ENCODE measurements at places on chromosomes 1 and 21.

DNA sequence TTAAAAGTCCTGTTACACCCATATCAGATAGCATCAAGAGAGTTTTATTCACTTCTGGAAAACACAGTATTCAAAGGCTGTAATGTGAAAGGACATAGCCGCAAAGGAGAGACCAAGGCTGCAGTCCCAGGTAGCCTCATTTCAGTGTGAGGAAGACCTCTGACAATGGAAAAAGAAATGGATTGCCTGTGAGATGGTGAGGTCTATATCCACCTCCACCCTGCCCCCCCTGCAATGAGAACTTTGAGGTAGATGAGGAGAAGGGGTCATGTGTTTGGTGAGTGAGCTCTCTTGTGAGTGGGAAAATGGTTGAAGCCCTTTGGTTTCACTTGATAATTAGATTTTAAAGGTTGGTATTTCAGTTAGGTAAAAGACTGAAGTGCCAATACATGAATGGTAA, 3.5 kb downstream of the MRPS6 start:
- DNase-seq: no peak

DNA sequence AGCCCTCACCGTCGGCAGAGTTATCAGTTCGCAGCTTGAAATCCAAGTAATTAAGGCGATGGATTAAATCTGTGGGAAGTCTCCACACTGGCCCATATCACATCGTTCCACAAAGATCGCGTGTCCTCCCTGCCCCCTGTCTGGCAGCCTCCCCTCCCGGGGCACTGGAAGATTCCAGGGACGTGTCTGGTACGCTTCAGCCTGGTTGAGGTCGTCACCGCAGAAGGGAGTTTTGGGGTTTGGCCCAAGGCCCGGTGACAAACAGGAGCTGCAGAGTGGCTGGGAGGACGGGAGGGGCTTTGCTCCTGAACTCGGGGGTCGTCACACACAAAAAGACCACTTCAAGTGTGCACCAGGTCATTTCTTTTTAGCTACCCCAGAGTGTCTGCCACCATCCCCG, 51.1 kb downstream of the PRDM16 start:
- DNase-seq: no peak

DNA sequence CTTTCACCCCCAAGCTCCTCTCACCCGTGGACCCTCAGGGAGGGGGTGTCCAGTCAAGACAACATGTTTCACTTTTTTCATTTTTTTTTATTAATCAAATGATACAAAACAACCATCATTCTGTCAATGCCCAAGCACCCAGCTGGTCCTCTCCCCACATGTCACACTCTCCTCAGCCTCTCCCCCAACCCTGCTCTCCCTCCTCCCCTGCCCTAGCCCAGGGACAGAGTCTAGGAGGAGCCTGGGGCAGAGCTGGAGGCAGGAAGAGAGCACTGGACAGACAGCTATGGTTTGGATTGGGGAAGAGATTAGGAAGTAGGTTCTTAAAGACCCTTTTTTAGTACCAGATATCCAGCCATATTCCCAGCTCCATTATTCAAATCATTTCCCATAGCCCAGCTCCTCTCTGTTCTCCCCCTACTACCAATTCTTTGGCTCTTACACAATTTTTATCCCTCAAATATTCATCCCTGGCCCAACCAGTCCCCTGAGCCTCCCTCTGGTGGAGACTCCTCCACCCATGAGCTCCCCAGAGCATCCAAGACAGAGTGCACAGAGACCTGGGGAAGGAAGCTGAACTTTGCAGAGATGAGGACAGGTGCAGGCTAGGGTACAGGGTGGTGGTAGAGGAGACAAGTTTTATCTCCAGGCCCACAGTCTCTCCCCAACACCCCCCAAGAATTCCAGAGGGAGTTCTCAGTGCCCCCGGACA, 1.4 kb upstream of the S100A16 start:
- peak; percentile 41 for DNase-seq

GRCh38 chr1:7299329-7299799, 471.7 kb upstream of the VAMP3 start:
- DNase-seq: no peak

DNA sequence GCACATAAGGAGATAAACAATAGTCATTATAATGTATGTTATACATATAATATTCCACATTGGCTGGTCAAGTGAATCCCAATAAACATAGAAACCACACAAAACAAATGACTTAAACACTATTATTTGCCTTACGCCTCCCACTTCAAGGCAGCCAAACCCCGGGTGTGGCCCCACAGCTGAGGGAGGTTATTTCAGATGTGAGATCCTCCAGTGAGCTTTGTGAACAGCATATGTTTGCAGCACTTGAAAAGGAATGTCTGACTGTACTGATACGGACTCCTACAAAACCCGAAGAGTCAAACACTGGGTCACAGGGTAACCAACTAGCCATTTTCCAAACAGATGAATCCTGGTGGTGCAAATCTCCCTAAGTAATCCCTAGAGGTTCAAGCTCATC, 27.1 kb upstream of the DISP1 start:
- no peak for DNase-seq

- DNase-seq: no peak
These were observed 35.0 kb downstream of the CTTNBP2NL start for GRCh38 chr1:112431038-112431437.

- peak; percentile 65 for DNase-seq
These were observed 24.9 kb downstream of the KIF26B start for GRCh38 chr1:245179706-245180105.

All from Right ventricle myocardium inferior (tissue), 1 donor.